A375 (cell line): ENCODE measurements at places on chromosomes 12 and 14. TPM values are rescaled to one million over a fixed set of nuclear protein-coding genes. Genes with fewer than 3 reads are reported as not detected.

Gene RIMBP2
- not detected in 2 replicates for total RNA-seq

Gene COX8C
- not detected in 2 replicates for total RNA-seq

Gene RAPGEF3
- 3.5 and 5.5 TPM in 2 replicates for total RNA-seq

Gene IL23A
- total RNA-seq, result 0.21 and 0.23 TPM in 2 replicates

Gene WIF1
- total RNA-seq, result not detected in 2 replicates

Gene MIP
- total RNA-seq, result 0.11 TPM in 1 of 2 replicates, not detected in the other

Gene ASPG
- not detected in 2 replicates for total RNA-seq

Gene AQP6
- 0.26 and 0.88 TPM in 2 replicates for total RNA-seq

Gene RFLNA
- total RNA-seq, result not detected in 2 replicates

Gene OTX2
- not detected in 2 replicates for total RNA-seq

Gene CACNA2D4
- total RNA-seq, result 0.19 and 0.29 TPM in 2 replicates

Gene RBMS2
- 11.8 and 13.2 TPM in 2 replicates for total RNA-seq

Gene FOXG1
- total RNA-seq, result not detected in 2 replicates

Gene BCAT1
- total RNA-seq, result 87.2 and 89.3 TPM in 2 replicates

Gene MYF5
- total RNA-seq, result not detected in 2 replicates

Gene TMTC1
- total RNA-seq, result 3.2 and 3.9 TPM in 2 replicates
